ENCODE measurements at places on chromosomes 1 and 21. TPM values are rescaled to one million over a fixed set of nuclear protein-coding genes. Genes with fewer than 3 reads are reported as not detected.

DNA sequence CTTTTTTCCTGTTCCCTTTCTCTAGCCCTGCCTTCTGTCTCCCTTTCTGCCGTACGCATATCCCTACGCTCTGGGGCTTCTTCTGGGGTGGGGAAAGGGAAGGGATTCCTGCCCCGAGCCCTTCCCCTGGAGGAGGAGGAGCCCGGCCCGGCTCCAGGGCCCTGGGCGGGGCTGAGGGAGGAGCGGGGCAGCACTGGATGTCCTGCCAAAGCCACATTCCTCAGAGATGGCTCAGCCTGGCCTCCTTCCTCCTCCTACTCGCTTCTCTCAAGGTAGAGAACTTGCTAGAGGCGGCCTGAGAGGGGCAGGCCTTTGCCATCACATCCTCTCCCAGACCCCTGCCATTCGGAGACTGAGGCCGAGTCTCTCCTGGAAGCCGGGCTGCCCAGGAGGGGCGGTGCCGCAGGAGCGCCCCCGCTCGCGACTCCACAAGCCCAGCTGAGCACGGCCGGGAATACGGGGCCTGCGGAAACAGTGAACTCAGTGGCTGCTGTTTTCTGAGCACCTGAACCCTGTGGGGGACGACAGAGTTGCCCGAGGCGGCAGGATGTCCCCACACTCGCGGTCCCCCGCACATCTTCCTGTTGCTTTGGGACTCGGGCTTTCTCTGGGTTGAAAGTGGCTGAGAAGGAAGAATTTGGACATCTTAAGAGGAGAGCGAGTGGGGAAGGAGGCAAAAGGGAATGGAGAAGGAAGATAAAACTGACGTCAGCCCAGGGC lies 12.2 kb downstream of the ADAMTSL4 start:
- peak overlapping the region; percentile 76 for H3K4me3 ChIP-seq
- H3K27ac ChIP-seq, result peak overlapping the region; percentile 98
- H3K36me3 ChIP-seq, result no peaks in the 10 kb centered on the region
- peaks cover 44% of the 10 kb centered on the region for H3K4me1 ChIP-seq
- H3K27me3 ChIP-seq, result no peaks in the 10 kb centered on the region

- H3K4me3 ChIP-seq, result no peak overlapping the region
- no peak for DNase-seq
- no peaks in the 10 kb centered on the region for H3K27me3 ChIP-seq
- no peak overlapping the region for H3K27ac ChIP-seq
- H3K4me1 ChIP-seq, result no peaks in the 10 kb centered on the region
These were observed 8.2 kb downstream of the P3H1 start for GRCh38 chr1:42758641-42759040.

DNA sequence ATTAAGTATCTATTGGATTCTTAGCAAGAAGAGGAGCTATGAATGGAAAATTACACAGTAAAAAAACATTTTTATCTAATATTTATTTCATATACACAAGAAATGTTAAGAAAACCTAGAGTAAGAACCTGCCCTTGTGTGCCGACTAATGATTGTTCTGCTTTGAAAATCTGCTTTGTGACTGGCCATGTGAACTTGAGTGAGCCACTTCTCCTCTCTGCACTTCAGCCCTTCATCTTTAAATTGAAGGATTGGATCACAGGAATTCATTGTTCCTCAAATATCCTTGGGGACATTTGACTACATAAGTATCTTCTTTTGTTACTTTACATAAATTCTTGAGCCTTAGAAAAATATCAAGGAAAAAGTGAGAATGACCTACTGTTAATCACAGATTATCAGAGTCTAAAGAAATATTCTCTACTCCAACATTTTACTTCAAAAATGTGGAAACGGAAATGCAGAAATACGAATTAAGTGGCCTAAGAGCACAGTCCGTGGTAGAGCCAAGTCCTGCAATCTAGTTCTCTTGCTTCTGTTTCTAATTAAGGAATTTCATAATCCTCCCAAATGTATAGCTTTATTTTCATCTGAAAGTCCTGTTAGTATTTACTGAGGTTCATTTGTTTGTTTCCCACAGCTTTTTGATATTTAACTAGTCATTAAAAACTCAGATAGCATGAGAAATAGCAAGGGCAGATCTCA lies 46.3 kb upstream of the SAMSN1 start:
- H3K4me3 ChIP-seq, result no peak overlapping the region
- H3K27ac ChIP-seq, result no peak overlapping the region
- no peak for DNase-seq
- no peaks in the 10 kb centered on the region for H3K36me3 ChIP-seq

DNA sequence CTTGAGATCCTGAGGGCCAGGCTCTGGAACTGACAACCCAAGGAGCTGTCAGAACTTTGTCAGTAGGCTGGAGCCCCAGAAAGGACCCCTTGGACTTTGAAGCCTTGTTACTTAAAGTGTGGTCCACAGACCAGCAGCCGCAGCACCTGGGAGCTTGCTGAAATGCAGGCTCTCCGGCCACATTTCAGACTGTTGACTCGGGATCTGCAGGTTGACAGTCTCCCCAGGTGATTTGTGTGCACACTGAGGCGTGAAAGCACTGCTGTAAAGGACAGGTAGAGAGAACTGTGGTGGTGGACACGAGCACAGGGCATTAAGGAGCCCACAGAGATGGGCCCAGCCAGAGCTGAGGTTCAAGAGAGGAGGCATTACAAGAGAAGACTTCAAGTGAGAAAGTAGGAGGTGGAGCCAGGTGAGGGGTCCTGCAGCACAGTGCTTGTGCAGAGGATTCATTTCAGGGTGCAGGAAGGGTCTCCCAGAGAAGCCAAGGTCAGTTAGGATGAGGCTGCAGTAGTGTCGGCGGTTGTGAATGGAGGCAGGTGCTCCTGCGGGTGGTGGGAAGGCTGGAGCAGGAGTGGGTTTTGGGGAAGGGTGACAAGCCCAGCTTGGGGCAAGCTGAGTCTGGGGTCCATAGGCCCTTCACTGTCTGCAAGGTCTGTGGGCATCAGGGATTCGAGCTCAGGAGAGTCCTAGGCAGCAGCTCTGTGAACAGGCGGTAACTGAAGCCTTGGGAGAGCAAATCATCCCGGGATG lies 4.6 kb downstream of the HYI start:
- DNase-seq, result no peak
- H3K27ac ChIP-seq, result no peak overlapping the region
- no peaks in the 10 kb centered on the region for H3K4me1 ChIP-seq
- H3K27me3 ChIP-seq, result no peaks in the 10 kb centered on the region

GRCh38 chr1:113401728-113402127 lies 11.4 kb downstream of the MAGI3 start:
- no peak overlapping the region for H3K27ac ChIP-seq
- no peaks in the 10 kb centered on the region for H3K36me3 ChIP-seq
- DNase-seq, result no peak
- H3K4me3 ChIP-seq, result no peak overlapping the region

GRCh38 chr1:46615735-46616134 lies 876 bp downstream of the MOB3C start:
- no peaks in the 10 kb centered on the region for H3K27me3 ChIP-seq
- H3K36me3 ChIP-seq, result 0 out of 2 replicates have a peak, but pooled peaks cover 4% of the 10 kb centered on the region
- DNase-seq, result no peak
- peak overlapping the region; percentile 66 for H3K4me3 ChIP-seq

- DNase-seq, result no peak
- 0 out of 2 replicates have a peak overlapping the region, but pooled peaks have one; percentile 12 for H3K27ac ChIP-seq
- H3K4me3 ChIP-seq, result peak overlapping the region; percentile 95
- no peaks in the 10 kb centered on the region for H3K36me3 ChIP-seq
- H3K27me3 ChIP-seq, result no peaks in the 10 kb centered on the region
- H3K4me1 ChIP-seq, result peaks cover 43% of the 10 kb centered on the region
These were observed 1.9 kb downstream of the DDAH1 start for GRCh38 chr1:85462931-85463649.

DNA sequence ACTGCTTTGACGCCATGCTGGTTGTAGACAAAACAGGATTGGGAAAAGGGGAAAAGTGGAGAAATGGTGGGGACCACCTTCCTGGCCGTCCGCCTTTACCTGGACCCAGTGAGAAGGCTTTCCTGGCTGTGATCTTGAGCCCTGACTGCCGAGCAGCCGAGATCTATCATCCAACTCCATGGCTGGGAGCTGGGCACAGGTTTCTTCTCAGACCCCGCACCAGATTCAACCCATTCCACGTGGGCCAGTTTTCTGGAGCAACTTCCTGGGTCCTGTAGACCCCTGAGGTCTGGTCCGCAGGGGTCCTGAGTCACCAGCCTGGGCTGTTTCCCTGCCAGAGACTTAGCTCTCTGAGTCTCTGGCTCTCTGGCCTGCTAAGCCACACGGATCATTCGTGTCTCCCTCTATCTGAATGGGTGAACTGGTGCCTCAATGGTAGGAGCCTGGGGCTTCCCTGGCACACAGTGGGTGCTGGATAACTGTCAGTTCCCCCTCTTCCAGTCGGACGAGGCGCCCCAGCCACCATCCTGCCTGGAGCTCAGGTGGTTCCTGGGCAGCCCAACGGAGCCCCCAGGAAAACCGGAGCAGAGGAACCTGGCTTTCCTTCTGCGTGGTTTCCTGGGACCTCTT lies 4.5 kb upstream of the NPHP4 start:
- H3K4me3 ChIP-seq, result no peak overlapping the region
- no peaks in the 10 kb centered on the region for H3K4me1 ChIP-seq
- H3K36me3 ChIP-seq, result no peaks in the 10 kb centered on the region
- no peak overlapping the region for H3K27ac ChIP-seq

GRCh38 chr1:74341702-74342339 lies 106.6 kb downstream of the TNNI3K start:
- no peak for DNase-seq
- no peak overlapping the region for H3K4me3 ChIP-seq
- H3K27me3 ChIP-seq, result no peaks in the 10 kb centered on the region
- no peaks in the 10 kb centered on the region for H3K36me3 ChIP-seq
- no peak overlapping the region for H3K27ac ChIP-seq

DNA sequence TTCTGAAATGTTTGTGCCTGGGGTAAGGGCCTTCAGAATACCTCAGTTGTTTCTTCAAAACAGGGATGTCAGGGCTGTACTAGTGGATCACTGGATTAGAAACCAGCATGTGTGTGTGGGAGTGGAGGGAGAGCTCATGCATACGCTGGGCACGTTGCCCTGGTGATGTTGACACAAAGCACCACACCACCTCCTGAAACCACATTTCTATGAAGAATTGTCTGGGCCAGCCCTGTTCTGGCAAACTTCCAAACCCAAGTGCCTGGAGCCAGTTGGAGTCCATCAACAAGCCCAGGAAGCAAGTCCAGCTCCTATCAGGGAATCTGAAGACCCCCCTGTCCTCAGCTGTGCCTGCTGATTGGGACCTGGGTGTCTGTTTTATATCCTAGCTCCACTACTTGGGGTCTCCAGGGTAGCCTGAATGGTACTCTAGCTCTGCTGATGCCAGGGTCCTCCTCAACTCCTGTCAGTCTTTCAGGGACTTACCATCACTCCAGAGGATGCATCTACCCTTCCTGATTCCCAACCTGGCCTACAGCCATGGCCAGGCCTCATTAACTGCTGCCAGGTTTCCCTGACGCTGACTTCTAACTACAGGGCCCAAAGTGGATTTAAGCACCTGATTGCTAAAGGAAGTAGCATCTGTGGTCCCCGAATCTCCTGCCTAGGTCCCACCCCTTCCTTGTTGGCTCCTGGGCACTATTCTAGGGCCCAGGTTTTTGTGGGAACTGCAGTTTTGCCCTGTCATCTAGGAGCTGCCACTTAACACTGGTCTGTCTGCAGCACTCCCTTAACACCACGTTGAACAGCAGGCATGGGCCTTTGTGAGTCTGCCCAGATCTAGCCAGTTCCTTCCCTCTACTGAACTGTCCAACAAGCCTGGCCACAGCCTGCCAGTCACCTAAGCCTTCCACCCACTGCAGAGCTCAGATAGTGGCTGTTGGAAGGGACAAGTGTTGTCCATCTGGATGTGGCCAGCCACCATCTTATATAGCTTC lies 45.5 kb downstream of the LPAR3 start:
- H3K27ac ChIP-seq, result no peak overlapping the region
- no peaks in the 10 kb centered on the region for H3K36me3 ChIP-seq
- H3K4me3 ChIP-seq, result no peak overlapping the region

DNA sequence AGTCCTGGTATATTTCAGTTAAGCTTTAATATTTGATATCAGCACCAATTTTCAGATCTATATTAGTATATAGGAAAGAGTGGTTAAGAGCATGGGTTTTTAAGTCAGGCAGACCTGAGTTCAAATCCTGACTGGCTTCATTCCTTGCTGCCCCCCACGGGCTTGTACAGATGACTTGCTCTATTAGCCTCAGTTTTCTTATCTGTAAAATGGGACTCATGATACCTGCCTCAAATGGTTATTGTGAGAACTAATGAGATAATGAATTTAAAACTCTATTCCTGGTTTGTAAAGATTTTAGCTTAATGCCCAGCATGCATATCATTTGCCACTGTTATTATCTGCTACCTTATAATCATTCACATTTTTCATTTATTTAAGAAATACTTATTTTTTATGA lies 264.5 kb downstream of the RPS6KC1 start:
- no peak overlapping the region for H3K4me3 ChIP-seq
- no peak overlapping the region for H3K27ac ChIP-seq
- no peak for DNase-seq
- no peaks in the 10 kb centered on the region for H3K27me3 ChIP-seq
- no peaks in the 10 kb centered on the region for H3K4me1 ChIP-seq

DNA sequence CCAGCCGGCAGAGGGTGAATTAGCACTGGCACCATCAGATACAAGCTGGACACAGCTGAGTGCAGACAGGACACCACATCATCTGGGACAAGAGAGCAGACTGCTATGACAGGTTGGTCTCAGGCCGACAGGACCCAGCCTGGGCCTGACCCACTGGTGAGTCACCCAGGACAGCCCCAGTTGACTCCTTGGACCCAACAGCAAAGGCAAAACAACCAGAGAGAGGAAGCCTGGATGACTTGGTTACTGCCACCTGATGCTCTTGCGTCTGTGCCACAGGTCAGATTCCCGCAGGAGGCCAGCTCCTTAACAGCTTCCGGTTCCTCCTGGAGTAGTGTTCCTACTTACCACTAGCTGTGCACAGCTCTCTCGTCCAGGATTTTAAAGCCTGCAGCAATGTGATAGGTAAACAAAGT lies 18.5 kb downstream of the CCN1 start:
- DNase-seq, result peak; percentile 43
- H3K4me1 ChIP-seq, result no peaks in the 10 kb centered on the region
- no peak overlapping the region for H3K27ac ChIP-seq
- H3K36me3 ChIP-seq, result no peaks in the 10 kb centered on the region

- DNase-seq, result no peak
- H3K27ac ChIP-seq, result no peak overlapping the region
- H3K4me1 ChIP-seq, result peaks cover 15% of the 10 kb centered on the region
- H3K4me3 ChIP-seq, result no peak overlapping the region
These were observed 948 bp downstream of the SEMA4A start for GRCh38 chr1:156154317-156154749.

- H3K4me3 ChIP-seq, result no peak overlapping the region
- H3K36me3 ChIP-seq, result no peaks in the 10 kb centered on the region
- H3K4me1 ChIP-seq, result peaks cover 18% of the 10 kb centered on the region
- H3K27ac ChIP-seq, result no peak overlapping the region
- no peak for DNase-seq
These were observed 518.5 kb downstream of the PLPP3 start for GRCh38 chr1:56060906-56061305.

The CYP4A22 gene
- not detected for total RNA-seq

The LRRC39 gene
- 0.85 TPM for total RNA-seq

The MAP10 gene
- total RNA-seq, result not detected

The VWA5B1 gene
- total RNA-seq, result not detected

The RIMKLA gene
- total RNA-seq, result 0.35 TPM

The CFAP57 gene
- 1.6 TPM for total RNA-seq

The FGR gene
- total RNA-seq, result not detected

The OR10Z1 gene
- not detected for total RNA-seq

The TDRD5 gene
- total RNA-seq, result not detected

The DCST2 gene
- 4.4 TPM for total RNA-seq

The ARID1A gene
- total RNA-seq, result 44.8 TPM

Measured in PC-9 (cell line).